ENCODE measurements at places on chromosomes 2 and 18.
A peak's percentile ranks its signal among the peaks of the same experiment; 100 is the strongest.

DNA sequence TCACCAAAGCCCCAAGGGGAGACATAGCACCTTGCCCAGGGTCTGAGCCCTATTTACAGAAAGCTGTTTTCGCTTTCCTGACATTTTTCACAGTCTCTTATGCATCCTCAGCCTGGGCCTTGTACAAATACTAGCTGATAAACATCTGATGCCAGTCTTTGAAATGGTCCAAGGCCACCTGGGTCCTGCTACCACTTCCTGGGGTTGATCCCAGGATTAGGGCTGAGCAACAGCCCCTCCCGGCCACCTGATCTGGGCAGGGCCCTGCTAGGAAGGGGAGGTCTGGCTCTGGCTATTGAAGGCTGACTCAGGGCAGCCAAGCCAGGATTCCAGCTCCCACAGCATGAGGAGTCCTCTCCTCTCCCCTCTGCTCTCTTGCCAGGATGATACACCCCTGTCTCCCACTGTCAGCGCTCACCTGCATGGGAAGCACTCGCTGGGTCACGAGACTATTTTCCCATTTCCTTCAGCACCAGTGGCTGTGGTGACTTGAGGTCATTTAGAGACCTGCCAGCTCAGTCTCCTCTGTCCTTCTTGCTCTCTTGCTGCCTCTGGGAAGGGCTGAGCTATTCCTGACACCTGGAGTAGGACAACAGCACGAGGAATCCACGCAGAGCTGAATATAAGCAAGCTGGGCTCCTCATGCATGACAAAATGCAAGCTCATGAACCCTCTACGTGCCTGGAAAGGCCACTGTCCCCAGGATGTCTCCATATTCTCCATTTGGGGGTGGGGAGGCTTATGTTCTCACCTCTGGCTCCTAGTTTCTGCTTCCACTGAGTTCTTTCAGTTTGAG is 53.0 kb upstream of the LGALSL start:
- H3K27me3 ChIP-seq, result no peaks in the 10 kb centered on the region
- no peak for DNase-seq
- peaks cover 9% of the 10 kb centered on the region for H3K4me1 ChIP-seq
- no peaks in the 10 kb centered on the region for H3K36me3 ChIP-seq
- no peak overlapping the region for H3K27ac ChIP-seq

- no peaks in the 10 kb centered on the region for H3K4me1 ChIP-seq
- H3K27ac ChIP-seq, result no peak overlapping the region
- peak overlapping the region; percentile 72 for H3K4me3 ChIP-seq
- H3K27me3 ChIP-seq, result no peaks in the 10 kb centered on the region
- H3K36me3 ChIP-seq, result no peaks in the 10 kb centered on the region
- no peak for DNase-seq
Measured at GRCh38 chr18:26228562-26229260, 2.5 kb downstream of the TAF4B start.

DNA sequence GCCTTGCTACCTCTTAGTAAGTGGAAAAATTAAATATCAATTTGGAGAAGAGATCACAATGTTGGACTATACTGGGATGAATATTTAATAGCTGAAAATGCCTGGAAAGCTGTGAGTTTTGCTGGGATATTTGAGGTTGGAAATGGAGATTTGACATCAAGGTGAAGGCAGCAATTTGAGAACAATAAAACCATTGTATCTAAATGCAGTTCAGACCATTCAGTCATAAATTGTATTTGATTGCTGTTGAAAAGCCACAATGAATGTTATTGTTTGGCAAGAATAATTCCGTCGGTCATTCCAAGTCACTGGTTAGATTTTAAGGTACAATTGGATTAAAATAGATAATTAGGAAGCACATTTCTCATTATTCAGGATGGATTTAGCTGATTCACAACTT is 325.6 kb downstream of the HRH4 start:
- no peak overlapping the region for H3K27ac ChIP-seq
- no peak overlapping the region for H3K4me3 ChIP-seq
- no peaks in the 10 kb centered on the region for H3K4me1 ChIP-seq

DNA sequence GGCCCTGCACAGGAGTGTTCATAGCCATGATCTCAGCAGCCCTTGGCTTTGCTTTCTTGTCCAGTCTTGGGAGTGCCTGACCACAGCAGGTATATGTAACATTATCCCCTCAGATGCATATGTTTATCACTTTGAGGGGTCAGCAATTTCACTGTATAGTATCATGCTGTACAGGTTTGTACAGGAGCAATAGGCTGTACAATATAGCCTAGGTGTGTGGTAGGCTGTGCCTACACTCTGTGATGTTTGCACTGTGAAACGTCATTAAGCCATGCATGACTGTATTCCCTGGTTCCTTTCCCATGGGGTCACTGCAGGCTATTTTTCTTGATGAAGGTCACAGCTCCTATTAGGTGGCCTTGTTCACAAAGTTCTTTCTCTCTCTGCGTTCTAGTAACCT is 4.7 kb upstream of the IL36G start:
- H3K27ac ChIP-seq, result no peak overlapping the region
- H3K4me3 ChIP-seq, result no peak overlapping the region
- no peaks in the 10 kb centered on the region for H3K27me3 ChIP-seq
- DNase-seq, result no peak
- no peaks in the 10 kb centered on the region for H3K4me1 ChIP-seq

GRCh38 chr2:66824926-66825325 is 390.0 kb downstream of the MEIS1 start:
- H3K4me3 ChIP-seq, result no peak overlapping the region
- H3K27ac ChIP-seq, result no peak overlapping the region
- no peaks in the 10 kb centered on the region for H3K36me3 ChIP-seq
- H3K4me1 ChIP-seq, result no peaks in the 10 kb centered on the region
- H3K27me3 ChIP-seq, result no peaks in the 10 kb centered on the region

All from GM12878 (cell line).